ENCODE measurements at places on chromosomes 5 and 9.
A peak's percentile ranks its signal among the peaks of the same experiment; 100 is the strongest.

GRCh38 chr9:107562798-107563197 is 73.2 kb upstream of the KLF4 start:
- DNase-seq = no peak
- H3K4me1 ChIP-seq = no peaks in the 10 kb centered on the region
- H3K4me3 ChIP-seq = no peak overlapping the region
- no peaks in the 10 kb centered on the region for H3K27me3 ChIP-seq

- H3K27me3 ChIP-seq = no peaks in the 10 kb centered on the region
- peaks cover 2% of the 10 kb centered on the region for H3K36me3 ChIP-seq
- no peaks in the 10 kb centered on the region for H3K4me1 ChIP-seq
- no peak overlapping the region for H3K27ac ChIP-seq
These were observed 111.2 kb downstream of the ADAMTS2 start for GRCh38 chr5:179233909-179234562.

DNA sequence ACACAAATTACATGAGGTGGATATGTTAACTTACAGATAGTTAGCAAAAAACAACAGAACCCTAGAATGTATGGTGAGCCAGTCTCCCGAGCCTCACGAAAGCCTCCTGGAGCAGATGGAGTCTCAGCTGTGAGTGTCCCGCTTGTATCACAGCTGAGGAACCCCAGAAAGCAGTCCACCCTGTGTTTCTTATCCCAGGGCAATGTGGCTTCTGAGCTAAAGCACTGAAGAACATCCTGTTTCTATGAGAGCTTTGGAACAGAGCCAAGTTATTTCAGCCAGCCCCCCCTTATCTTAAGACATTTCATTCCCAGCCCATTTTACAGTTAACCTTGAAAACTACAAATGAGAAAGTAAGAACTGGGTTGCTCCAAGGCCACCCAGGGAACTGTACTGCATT is 1220.9 kb upstream of the CDH6 start:
- no peaks in the 10 kb centered on the region for H3K27me3 ChIP-seq
- no peak overlapping the region for H3K27ac ChIP-seq
- DNase-seq = no peak
- H3K4me3 ChIP-seq = no peak overlapping the region

DNA sequence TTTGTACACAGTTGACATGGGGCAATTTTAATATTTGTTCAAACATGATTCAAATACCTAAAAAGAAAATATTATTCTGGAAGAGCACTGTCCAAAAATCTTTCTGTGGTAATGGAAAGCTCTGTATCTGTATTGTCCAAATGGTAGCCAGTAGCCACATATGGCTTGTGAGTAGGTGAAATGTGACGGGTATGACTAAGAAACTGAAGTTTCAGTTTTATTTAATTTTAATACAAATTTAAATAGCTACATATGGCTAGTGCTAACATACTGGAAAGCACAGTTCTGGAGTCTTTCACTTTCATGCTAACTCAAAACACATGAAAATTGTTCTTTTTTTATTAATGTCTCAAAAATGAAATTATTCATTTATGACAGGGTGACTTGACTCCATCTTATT is 132.6 kb downstream of the PLK2 start:
- no peak for DNase-seq
- no peak overlapping the region for H3K27ac ChIP-seq
- no peaks in the 10 kb centered on the region for H3K4me1 ChIP-seq
- no peaks in the 10 kb centered on the region for H3K36me3 ChIP-seq

DNA sequence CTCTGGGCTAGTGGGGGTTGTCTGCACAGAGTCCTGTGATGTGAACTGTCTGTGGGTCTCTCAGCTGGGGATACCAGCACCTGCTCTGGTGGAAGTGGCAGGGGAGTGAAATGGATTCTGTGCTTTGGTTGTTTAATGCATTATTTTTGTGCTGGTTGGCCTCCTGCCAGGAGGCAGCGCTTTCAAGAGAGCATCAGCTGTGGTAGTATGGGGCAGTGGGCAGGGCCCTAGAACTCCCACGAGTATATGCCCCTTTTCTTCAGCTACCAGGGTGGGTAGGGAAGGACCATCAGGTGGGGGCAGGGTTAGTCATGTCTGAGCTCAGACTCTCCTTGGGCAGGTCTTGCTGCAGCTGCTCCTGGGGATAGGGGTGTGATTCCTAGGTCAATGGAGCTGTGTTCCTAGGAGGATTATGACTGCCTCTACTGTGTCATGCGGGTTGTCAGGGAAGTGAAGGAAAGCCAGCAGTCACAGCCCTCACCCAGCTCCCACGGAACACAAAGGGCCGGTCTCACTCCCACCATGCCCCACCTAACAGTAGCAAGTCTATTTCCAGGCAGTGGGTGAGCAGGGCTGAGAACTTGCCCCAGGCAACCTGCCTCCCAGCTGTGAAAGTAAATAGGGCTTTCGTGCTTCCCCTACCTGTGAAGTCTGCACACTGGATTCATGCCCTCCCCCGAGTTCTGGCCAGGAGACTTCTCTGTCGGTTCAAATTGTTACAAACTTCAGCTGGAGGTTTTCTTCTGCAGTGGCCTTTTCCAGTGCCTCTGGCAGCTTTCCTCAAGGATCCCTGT is 25.7 kb upstream of the FAM81B start:
- no peak for DNase-seq
- peaks cover 2% of the 10 kb centered on the region for H3K27me3 ChIP-seq
- no peaks in the 10 kb centered on the region for H3K36me3 ChIP-seq
- H3K27ac ChIP-seq = no peak overlapping the region
- H3K4me1 ChIP-seq = no peaks in the 10 kb centered on the region
- no peak overlapping the region for H3K4me3 ChIP-seq

DNA sequence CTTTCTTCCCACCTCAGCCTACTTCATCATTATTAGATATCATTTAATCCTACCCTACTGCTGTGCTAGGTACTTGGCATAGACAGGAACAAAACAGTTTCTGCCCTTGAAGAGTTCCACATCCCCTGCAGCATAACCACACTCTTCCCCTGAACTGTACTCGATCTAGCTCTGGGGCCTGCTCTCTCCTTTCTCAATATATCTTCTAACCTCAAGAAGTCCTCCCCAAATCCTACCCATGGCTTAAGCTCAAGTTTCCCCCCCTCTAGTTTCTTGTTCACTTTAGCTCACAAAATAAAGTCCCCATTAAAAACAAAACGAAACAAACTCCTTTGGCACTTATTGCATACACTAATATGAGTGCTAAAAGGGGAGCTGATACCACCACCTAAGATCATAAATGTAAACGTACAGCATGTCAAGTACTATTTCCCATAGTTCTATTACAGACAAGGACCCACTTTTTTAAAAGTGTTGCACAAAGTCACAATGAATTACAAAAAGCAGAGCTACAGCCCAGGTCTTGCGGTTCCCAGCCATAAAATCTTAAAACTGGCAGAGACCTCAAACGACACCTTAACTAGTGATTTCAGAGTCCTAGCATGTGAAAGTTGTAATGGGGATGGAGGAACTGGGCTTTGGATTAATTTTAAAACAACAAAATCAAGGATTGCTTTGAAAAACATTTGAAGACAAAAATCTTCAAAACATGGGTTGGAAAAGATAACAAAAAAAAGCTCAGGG is 80.7 kb downstream of the PTPDC1 start:
- H3K27ac ChIP-seq = no peak overlapping the region
- no peaks in the 10 kb centered on the region for H3K27me3 ChIP-seq
- H3K36me3 ChIP-seq = no peaks in the 10 kb centered on the region
- no peak overlapping the region for H3K4me3 ChIP-seq

GRCh38 chr5:58490402-58491050 is 709 bp upstream of the GAPT start:
- H3K36me3 ChIP-seq = no peaks in the 10 kb centered on the region
- H3K27me3 ChIP-seq = no peaks in the 10 kb centered on the region
- no peaks in the 10 kb centered on the region for H3K4me1 ChIP-seq
- no peak overlapping the region for H3K4me3 ChIP-seq
- DNase-seq = no peak

- no peaks in the 10 kb centered on the region for H3K36me3 ChIP-seq
- H3K4me3 ChIP-seq = no peak overlapping the region
- H3K27me3 ChIP-seq = no peaks in the 10 kb centered on the region
- H3K4me1 ChIP-seq = no peaks in the 10 kb centered on the region
These were observed 102.2 kb downstream of the APTX start for GRCh38 chr9:32899181-32899580.

DNA sequence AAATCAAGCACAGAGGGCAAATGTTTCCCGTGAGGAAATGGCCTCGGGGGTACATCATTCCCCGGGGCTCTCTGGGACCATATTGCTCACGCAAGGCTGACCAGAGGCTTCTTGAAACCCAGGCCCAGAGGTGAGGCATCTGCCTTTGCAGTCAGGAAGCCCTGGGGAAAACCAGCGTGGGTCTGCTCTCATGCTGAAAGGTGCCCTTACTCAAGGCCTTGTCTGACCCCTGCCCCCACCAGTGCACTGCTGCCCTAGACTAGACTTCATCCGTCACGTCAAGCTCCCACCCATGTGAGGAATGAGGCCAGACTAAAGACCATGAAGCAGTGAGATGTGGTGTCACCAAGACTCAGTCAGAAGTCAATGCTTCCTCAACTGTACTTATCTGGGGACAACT is 66.1 kb downstream of the PAX5 start:
- no peaks in the 10 kb centered on the region for H3K4me1 ChIP-seq
- H3K36me3 ChIP-seq = no peaks in the 10 kb centered on the region
- H3K27me3 ChIP-seq = peaks cover 7% of the 10 kb centered on the region
- no peak overlapping the region for H3K4me3 ChIP-seq
- H3K27ac ChIP-seq = no peak overlapping the region

DNA sequence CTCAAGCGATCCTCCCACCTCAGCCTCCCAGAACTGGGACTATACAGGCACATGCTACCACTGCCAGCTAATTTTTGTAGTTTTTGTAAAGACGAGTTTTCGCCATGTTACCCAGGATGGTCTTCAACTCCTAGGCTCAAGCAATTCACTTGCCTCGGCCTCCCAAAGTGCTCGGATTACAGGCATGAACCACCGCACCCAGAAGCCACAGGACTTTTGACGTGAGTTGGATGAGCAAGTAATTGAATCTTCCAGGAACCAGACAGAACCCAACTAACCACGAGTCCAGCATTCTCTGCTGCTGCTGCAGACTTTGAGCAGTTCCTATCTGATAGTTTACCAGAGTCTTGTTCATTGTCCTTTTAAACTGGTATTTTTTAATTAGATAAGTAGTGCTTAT is 9.6 kb upstream of the ATP6V0E1 start:
- no peak overlapping the region for H3K4me3 ChIP-seq
- no peak overlapping the region for H3K27ac ChIP-seq
- peaks cover 3% of the 10 kb centered on the region for H3K36me3 ChIP-seq
- no peaks in the 10 kb centered on the region for H3K27me3 ChIP-seq
- no peak for DNase-seq
- H3K4me1 ChIP-seq = no peaks in the 10 kb centered on the region

DNA sequence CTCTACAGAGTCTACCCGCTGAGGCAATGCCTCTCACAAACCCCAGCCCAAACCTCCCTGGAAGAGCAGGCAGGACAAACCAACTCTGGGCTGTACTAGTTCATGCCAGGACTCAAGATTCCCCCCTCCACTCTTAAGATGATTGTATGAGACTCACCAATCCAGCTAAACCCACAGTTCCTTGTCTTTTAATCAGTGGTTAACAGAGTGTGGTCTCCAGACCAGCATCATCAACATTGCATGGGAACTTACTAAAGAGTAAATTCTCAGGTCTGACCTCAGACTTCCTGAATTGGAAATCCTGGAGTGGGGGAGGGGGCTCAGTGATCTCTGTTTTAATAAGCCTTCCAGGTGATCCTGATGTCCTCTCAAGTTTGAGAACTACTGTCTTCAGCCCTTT is 240.9 kb downstream of the GAS1 start:
- no peaks in the 10 kb centered on the region for H3K4me1 ChIP-seq
- no peak overlapping the region for H3K4me3 ChIP-seq
- H3K27ac ChIP-seq = no peak overlapping the region
- H3K27me3 ChIP-seq = no peaks in the 10 kb centered on the region

DNA sequence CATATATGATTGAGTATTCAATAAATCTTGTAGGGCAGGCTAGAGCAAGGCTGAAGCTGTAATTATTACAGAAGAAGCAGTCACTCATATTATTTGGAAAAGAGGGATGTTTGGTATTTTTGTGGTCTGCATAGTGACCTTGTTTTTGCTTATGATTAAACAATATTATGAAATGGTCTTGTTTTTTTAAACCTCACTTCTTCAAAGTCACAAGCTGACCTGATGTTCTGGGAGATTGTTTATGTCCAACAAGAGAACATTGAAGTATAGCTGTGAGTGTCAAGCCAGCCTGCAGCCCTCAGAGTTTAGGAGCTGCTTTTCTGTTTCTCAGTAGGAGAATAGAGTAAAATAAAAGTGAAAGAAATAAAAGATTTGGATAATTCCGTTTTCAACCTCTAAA is 342.2 kb downstream of the LRRC70 start:
- DNase-seq = no peak
- no peaks in the 10 kb centered on the region for H3K27me3 ChIP-seq
- no peak overlapping the region for H3K27ac ChIP-seq
- H3K4me3 ChIP-seq = no peak overlapping the region
- no peaks in the 10 kb centered on the region for H3K36me3 ChIP-seq

- DNase-seq = no peak
- no peak overlapping the region for H3K4me3 ChIP-seq
- H3K27me3 ChIP-seq = no peaks in the 10 kb centered on the region
- no peak overlapping the region for H3K27ac ChIP-seq
- H3K4me1 ChIP-seq = peaks cover 2% of the 10 kb centered on the region
These were observed 2.9 kb downstream of the KLHL3 start for GRCh38 chr5:137733006-137733405.

- H3K27ac ChIP-seq = no peak overlapping the region
- H3K36me3 ChIP-seq = no peaks in the 10 kb centered on the region
- peak; percentile 48 for DNase-seq
- H3K4me1 ChIP-seq = no peaks in the 10 kb centered on the region
These were observed 217.0 kb upstream of the NREP start for GRCh38 chr5:111973961-111974360.

DNA sequence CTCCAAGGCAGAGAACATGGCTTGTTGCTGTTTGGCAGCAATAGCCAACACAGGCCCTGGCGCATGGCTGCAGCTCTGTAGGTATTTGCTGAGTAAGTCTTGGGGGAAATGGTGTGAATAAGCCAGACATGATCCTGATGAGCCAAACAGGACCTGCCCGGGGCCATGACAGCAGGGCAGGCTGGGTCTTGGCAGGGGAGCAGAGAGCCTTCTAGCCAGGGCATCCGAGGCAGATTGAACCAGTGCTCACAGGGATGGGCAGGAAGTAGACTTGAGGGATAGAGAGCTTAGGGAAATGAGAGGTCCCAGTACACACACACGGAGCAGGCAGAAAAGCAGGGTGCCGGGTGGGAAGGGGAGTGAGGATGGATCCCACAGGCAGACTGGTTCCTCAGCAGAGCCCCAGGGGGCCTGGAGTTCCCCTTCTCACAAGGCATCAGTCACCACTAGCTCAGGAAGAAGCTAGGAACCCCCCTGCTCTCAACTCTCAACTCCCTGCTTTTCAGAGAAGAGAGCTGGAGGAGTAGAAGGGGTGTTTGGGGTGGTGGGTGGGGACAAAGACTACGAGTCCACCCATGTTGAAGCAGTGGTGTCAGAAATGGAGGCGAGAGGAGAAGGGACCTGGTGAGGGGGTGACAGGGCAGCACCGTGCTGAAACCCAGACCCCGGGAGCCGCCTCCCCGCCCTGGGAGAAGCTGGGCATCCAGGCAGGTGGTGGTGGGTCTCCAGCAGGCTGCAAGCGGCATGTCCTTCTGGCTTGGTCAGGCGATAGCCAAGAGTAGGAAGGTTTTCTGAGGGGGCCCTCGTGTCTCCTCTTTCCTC is 111.1 kb downstream of the RGS3 start:
- no peaks in the 10 kb centered on the region for H3K36me3 ChIP-seq
- peaks cover 27% of the 10 kb centered on the region for H3K4me1 ChIP-seq
- DNase-seq = no peak
- no peaks in the 10 kb centered on the region for H3K27me3 ChIP-seq
- no peak overlapping the region for H3K27ac ChIP-seq

Data from fibroblast of lung (primary cell).